Activated CD8-positive, alpha-beta memory T cell treated with anti-CD3 and anti-CD28 coated beads for 4 hours (primary cell): ENCODE measurements at places on chromosomes 3 and 15.

GRCh38 chr3:162052636-162053035, 556.0 kb downstream of the OTOL1 start:
- DNase-seq: no peak

- DNase-seq: no peak
Measured at GRCh38 chr3:124774327-124774718, 44.1 kb downstream of the UMPS start.

DNA sequence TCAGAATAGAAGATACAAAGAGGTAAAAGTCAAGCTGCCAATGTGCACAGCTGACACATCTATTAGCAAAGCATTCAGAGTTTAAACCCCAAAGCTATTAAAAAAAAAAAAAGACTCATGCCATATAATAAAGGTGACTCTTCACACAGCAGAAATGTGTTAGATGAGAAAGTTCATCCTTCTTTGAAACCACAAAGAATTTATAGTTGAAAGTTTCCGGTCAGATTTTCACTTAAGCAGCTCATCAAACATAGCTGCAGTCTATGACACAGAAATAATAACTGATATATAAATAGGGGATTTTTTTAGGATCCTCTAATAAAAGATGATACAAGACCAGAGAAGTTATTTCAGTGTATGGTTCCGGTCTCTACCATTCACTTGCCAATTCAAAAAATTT, 76.6 kb downstream of the WWTR1 start:
- no peak for DNase-seq

DNA sequence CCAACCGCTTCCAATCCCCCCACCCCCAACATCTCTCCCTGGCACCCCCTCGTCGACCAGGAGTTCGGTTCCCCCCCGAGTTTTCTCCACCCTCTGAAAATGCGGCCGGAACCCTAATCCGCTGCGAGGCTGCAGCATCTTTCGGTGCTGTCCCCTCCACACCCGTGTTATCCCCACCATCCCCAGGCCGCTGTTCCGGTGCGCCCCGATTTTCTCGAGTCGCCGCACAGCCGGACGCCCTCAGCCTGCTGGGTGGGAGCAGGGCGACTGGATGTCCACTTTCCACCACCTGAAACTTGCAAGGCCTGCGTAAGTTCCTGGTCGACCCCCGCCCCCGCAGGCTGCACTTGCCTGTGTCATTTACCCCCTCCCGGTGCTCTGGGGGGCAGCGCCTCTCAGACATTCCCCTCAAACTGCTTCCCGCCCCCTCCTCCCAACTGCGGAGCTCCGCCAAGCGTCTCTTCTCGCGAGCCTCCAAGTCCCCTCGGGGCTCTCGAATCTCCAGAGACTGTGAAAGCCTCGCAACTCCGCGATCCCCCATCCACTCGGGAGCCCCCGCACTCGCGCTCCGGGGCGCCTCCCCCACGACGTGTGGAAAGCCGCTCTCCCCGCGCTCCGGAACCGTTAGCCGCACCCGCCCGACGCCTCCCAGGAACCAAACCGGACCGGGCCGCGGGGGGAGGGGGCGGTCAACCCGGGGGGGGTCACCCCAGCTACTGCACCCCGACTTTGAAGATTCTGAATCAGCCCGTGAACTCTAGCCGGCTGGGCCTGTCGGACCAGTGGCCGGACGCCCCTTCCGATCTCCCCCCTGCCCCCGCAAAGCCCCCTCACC, 566 bp downstream of the ETV5 start:
- no peak for DNase-seq

GRCh38 chr3:58899953-58900298, 149.9 kb downstream of the CFAP20DC start:
- DNase-seq: no peak

GRCh38 chr3:116226266-116226665, 219.0 kb downstream of the LSAMP start:
- DNase-seq: no peak
